Daoy (cell line): ENCODE measurements at places on chromosomes 2 and 18. TPM values are rescaled to one million over a fixed set of nuclear protein-coding genes. Genes with fewer than 3 reads are reported as not detected.

CSRNP3 gene
- 0.83 and 2.7 TPM in 2 replicates for total RNA-seq

SEPTIN10 gene
- 42.9 and 56.0 TPM in 2 replicates for total RNA-seq

DNA sequence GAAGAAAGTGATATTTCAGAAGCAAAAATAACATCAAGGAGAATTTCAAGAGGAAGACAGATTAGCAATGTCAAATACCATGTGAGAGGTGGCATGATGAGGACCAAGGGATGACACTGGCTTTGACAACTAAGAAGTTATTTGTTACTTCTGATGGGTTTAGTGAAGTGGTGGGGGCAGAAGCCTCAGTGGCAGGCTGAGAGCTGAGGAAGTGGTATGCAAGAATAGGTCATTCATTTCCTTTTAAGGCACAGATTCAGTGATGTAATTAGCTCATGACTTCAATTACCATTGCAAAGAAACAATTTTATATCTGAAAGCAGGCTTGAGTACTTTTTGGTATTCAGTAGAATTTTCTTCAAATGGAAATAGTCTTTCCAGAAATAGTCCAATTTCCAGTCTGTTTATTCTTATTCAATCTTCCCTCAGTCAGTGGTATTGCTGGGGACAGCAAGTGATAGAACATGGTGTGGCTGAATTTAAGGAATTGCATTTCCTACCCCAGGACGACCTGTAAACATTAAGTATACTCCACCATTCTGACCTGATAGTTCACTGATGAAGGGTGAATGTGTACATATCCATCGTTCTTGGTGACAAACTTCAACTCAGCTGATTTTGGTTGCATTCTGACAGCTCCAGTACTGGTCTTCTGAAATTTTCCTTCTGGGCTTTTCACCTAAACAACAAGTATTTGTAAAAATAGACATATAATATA is 28.2 kb downstream of the GEMIN6 start:
- no peak for DNase-seq

- DNase-seq, result peak; percentile 37
Measured at GRCh38 chr2:150878356-150878755, 383.3 kb downstream of the RBM43 start.

DNA sequence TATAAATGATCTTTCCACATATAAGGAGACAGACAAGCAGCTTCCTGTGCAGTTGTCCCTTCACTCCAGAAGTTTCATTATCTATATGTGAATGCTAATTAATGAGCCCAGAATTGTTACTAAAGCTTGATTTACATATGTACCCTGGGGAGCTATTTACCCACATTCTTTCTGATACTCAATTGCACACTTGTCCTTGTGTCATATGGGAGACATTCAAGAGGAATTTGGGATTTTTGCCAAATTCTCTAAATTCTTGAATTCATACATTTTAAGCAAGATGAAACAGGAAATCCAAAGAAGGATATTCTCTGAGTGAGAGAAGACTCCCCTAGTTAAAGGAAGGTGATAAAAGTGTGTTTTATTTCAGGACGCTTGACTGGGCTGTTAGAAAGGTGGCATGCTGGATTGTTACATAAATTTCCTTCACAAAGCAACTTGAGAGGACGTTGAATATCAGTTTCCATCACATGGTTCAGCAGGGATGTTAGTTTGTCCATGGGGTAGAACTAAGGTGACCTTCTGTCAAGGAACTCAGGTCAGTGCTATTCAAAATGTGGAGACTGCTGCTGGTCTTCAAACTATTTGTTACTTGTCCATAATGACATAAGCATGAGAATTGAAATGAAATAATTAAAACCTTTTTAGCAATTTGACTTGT is 368.2 kb downstream of the IRS1 start:
- no peak for DNase-seq

GRCh38 chr18:816869-817268 is 4.8 kb upstream of the YES1 start:
- DNase-seq, result no peak
